Femur (tissue), 1 donor: ENCODE measurements at places on chromosomes 16 and 17.
A peak's percentile ranks its signal among the peaks of the same experiment; 100 is the strongest.

DNA sequence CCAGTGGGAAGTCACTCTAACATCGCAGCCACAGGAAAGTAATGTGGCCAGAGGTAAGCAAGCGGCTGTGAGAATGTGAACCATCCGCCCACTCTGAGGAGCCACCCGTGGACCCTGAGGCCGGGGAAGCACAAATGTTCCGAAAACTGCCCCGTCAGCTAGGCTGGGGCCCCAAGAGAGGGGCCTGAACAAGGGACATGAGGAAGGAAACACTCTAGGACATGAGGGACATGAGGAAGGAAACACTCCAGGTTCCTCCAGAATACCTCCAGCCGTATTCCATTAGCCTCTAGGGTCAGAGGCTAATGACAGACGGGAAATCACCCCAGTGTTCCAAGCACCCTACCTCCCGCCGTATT lies 317 bp downstream of the TEFM start:
- DNase-seq, result no peak

DNA sequence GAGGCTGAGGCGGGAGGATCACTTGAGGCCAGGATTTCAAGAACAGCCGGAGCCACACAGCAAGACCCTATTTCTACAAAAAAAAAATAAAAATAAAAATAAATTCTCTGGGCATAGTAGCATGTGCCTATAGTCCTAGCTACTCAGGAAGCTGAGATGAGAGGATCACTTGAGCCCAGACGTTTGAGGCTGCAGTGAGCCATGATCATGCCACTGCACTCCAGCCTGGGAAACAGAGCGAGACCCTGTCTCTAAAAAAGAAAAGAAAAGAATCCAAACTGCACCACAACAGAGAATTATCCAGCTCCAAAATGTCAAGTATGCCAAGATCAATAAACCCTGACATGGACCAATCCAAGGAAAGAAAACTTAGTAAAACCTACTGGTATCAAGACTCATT lies 78.9 kb upstream of the NOL11 start:
- DNase-seq, result no peak

GRCh38 chr17:44344939-44345453 lies at the start of gene GRN:
Gene GRN (plus strand): TSS chr17:44345302. CDS start chr17:44349165, 3,863 bp downstream.
- DNase-seq, result peak; percentile 98

DNA sequence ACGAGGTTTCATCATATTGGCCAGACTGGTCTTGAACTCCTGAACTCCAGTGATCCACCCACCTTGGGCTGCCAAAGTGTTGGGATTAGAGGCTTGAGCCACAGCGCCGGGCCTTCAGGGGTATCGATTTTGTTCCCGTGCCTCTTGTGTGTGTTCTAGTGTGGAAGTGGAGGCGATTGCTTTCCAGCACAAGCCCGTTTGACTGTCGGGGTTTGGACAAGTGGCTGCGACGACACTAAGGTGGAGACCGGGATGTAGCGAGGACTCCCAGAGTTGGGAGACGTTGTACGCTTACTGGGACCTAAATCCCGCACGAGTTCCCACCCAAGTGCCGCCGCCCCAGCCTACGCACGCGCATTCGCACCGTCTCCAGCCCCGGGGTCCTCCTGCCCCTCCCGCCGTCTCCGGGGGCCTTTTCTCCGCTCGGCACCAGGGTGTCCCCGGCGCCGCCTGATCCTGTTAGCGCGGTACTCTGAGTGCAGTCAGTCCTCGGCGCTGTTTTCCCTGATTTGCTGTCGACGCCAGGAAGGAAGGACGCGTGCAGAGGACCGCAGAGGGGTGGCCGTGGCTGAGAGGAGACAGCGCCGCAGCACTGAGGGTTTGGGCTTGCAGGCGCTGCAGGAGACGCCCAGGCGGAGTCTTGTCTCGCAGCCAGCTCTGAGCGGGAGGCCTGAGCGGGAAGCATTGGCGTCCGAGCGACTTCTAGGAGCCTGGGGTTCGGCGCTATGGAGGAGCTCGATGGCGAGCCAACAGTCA lies at the start of gene NUP85:
Gene NUP85, plus strand, starts transcription at position 643 of the 756 bp plus-strand sequence. Its CDS starts 83 bp downstream, at position 726.
- peak; percentile 96 for DNase-seq

- no peak for DNase-seq
Measured at GRCh38 chr16:69496896-69497295, 68.9 kb upstream of the NFAT5 start.

- no peak for DNase-seq
Measured at GRCh38 chr17:61589990-61590389, 1.0 kb downstream of the NACA2 start.

- DNase-seq, result no peak
Measured at GRCh38 chr17:39899215-39899614, 19.2 kb downstream of the GSDMB start.

GRCh38 chr17:30225919-30226553 lies 9.5 kb downstream of the SLC6A4 start:
- no peak for DNase-seq

GRCh38 chr17:79483842-79484241 lies 127.0 kb downstream of the RBFOX3 start:
- DNase-seq, result no peak

DNA sequence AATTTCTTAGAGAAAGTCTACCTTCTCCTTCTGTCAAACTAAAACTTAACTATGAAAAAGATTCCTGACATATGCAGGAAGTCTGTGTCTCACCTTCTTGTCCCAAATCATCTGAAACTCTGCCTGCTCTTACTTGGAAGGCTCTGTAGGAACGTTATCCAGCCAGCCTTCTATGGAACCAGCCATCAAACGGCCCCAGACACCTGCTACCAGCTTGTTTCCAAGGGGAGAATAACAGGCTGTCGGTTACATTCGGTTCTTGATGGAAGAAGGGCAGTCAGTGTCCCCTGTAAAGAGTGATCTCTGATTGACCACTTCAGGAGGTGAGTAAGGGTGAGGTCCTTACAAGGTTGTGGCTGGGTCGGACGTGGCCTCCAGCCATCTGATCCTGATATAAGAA lies 1.7 kb downstream of the ADAMTS18 start:
- no peak for DNase-seq

DNA sequence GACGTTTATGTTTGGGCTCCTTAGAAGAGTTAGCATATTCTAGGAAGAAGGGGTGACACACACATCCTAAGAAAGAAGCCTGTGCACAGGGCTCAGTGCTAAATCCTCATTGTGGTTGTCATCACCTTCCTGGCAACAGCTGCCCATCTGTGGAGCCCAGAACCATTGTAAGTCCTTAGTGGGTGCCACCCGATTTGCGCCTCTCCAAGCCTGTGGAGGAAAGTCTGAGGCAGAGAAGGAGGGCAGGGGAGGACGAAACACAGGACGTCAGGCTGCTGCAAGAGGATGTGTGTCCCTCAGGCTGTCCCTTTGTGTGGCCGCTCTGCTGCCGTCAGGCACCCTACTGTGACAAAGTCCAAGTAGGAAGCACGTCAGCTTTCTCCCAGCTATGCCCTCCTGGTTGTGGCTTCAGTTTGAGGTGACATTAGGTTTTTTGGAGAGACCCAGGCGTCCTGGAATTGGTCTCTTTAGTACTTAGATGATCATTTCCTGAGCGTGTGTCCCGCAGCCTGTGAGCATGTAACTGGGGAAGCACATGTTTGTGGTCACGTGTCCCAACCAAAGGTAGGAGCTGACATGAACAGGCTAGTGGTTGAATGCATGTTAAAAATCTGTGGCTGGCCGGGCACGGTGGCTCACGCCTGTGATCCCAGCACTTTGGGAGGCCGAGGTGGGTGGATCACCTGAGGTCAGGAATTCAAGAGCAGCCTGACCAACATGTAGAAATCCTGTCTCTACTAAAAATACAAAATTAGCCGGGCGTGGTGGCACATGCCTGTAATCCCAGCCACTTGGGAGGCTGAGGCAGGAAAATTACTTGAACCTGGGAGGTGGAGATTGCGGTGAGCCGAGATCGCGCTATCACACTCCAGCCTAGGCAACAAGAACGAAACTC lies 10.7 kb downstream of the CLUAP1 start:
- no peak for DNase-seq

DNA sequence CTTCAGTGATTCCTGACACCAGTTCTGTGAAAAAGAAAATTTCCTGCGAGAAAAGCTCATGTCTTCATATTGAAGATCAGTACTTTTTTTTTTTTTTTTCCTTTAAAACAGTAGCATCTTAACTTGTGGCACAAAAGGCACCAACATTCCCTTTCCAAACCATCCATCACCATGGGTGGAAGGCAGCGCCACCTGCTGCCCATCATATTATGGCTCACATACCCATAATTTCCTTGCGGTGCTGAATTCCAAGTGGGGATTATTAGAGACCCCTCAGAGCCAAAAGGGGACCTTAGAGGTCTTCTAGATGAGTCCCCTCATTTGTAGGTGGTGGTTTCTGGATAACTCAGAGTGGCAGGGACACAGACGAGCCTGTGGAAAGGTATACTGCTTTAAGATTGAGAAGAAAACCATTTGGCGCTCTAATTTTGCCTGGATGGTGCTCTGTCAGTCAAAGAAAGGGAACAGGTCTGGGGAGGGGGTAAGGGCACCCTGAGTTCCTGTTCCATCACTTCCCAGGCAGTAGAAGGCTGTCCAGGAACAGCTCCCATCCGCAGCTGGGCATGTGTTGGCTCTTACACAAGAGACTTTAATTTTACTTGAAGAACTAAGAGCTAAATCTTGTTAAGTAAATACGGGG lies 7.9 kb upstream of the SOST start:
- DNase-seq, result no peak

DNA sequence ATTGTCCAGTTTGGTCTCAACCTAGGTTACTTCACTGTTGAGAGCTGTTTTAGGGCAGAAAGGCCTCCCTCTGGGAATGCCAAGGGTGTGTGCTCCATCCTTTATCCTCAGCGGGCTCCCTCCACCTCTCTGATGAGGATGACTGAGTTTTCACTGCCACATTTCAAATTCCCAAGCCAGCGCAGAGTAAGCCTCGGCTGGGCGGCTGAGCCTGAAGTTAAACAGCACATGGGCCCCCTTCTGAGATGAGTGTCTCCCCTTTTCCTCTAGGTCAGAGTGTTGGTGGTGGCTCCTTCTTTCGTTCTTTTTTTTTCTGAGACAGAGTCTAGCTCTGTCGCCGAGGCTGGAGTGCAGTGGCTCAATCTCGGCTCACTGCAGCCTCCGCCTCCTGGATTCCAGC lies 5.5 kb upstream of the GCSH start:
- DNase-seq, result no peak

DNA sequence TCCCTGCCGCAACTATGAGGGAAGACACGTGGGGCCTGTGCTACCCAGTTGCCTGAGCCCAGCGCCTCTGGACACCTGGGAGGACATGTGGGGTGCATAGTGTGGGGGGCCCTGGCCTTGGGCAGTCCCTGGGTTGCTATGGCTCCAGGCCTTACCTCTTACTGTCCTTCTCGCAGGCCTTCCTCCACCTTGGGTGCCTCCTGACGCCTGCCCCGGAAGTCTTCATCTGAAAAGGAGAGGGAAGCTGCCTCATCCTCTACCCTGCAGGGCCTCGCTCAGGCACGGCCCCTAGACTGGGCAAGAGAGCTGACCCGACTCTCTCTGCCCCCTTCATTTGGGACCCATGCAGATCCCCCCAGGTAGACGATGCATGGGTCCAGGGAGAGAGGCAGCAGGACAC lies 16.5 kb upstream of the MRPS23 start:
- no peak for DNase-seq

GRCh38 chr17:57121308-57122042 lies 36.4 kb downstream of the AKAP1 start:
- peak; percentile 50 for DNase-seq

GRCh38 chr17:35119370-35120165 lies at the start of gene RAD51D:
Gene RAD51D (minus strand): TSS chr17:35119860. CDS start chr17:35119613, 247 bp downstream.
- peak; percentile 82 for DNase-seq

GRCh38 chr17:8405499-8406016 lies 7.9 kb upstream of the RNF222 start:
- DNase-seq, result no peak

- no peak for DNase-seq
Measured at GRCh38 chr17:59746849-59747445, 39.5 kb downstream of the VMP1 start.

DNA sequence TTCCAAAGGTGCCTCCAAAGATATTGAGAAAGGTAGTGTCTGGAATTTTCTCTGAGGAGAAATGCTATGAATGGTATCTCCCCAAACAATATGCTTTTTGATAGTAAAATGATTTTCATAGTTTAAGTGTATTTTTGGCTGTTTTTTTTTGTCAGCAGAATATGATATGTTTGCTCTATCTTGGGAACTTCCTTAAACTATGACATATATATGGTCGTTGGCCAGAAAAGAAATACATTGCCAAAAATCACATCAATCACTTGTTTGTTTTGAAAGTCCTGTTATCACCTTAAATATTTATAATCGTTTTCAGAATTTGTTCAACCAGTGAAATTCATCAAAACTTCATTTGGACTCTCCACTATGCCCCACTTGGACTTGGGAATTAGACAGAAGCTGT lies 816.9 kb downstream of the CDH11 start:
- no peak for DNase-seq

DNA sequence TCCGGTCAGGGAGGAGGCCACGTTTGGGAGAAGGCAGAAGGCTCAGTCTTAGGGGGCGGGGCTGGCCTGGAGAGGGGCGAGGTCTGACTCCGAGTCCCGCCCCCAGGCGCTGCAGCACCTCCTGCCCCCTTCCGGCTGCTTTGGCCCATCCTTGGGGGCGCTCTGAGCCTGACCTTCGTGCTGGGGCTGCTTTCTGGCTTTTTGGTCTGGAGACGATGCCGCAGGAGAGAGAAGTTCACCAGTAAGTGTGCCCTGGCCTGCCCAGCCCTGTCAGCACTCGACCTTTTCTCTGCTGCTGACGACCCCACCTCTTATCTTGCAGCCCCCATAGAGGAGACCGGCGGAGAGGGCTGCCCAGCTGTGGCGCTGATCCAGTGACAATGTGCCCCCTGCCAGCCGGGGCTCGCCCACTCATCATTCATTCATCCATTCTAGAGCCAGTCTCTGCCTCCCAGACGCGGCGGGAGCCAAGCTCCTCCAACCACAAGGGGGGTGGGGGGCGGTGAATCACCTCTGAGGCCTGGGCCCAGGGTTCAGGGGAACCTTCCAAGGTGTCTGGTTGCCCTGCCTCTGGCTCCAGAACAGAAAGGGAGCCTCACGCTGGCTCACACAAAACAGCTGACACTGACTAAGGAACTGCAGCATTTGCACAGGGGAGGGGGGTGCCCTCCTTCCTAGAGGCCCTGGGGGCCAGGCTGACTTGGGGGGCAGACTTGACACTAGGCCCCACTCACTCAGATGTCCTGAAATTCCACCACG lies 1.5 kb downstream of the TNFRSF12A start:
- peak; percentile 88 for DNase-seq

GRCh38 chr16:23597003-23597756 lies 1.1 kb upstream of the NDUFAB1 start:
- peak; percentile 25 for DNase-seq
